A172 (cell line): ENCODE measurements at places on chromosomes 3 and 15. TPM values are rescaled to one million over a fixed set of nuclear protein-coding genes. Genes with fewer than 3 reads are reported as not detected.

HESX1 gene
- 1.1 TPM in 1 of 2 replicates, not detected in the other for total RNA-seq

RETNLB gene
- total RNA-seq, result not detected in 2 replicates

CFAP91 gene
- 1.8 and 2.2 TPM in 2 replicates for total RNA-seq

PLA2G4D gene
- total RNA-seq, result not detected in 2 replicates

RHCG gene
- total RNA-seq, result not detected in 2 replicates

SERPINI2 gene
- total RNA-seq, result not detected in 2 replicates

KCNMB3 gene
- 2.4 and 3.5 TPM in 2 replicates for total RNA-seq

GRCh38 chr3:179958759-179959158 lies 78.0 kb downstream of the PEX5L start:
- DNase-seq, result no peak

DNA sequence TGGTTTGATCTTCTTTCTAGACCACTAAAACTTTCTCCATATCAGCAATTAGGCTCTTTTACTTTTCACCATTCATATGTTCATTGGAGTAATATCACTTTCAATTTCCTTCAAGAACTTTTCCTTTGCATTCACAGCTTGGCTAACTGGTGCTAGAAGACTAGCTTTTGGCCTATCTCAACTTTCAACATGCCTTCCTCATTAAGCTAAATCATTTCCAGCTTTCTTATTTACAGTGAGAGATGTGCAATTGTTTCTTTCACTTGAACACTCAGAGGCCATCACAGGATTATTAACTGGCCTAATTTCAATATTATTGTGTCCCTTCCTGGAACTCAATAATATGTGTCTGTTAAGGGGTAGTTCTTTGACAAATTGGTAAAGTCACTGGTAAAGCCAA lies 42.8 kb upstream of the PLOD2 start:
- no peak for DNase-seq

DNA sequence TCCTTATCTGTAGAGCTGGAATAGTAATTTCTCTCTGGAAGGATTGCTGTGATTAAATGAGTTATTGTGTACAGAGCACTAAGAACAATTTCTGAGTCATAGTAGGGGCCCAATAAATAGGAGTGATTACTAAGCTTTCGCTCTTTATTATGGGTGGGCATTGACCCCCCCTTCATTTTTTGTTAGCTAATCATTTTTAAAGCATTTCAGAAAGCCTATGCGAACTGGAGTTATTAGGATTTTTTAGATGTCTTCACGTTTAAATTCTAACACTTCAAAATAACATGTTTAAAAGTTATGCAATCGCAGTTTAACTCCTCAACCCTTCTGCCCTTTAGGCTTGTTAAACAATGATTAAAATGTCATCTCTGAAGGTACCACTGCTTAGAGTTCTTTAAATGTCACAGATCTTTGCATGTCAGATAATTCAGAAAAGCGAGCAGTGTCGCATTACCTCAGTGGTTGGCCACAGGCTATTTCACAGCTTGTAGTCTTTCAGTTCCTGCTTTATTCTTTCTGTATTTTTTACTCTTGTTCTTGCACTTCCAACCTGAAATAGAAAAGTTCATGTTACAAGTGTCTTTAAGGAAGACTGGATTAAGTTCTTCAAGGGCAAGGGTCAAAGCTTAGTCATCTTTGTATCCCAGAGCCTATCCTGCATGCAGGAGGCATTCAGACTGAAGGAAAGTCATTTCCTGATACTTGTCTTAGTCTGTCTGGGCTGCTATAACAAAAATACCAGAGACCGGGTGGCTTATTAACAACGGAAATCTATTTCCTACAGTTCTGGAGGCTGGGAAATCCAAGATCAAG lies 102.9 kb downstream of the FNDC3B start:
- DNase-seq, result peak; percentile 88

- DNase-seq, result no peak
Observed at GRCh38 chr15:71508081-71508682, 302.2 kb upstream of the NR2E3 start.

- DNase-seq, result no peak
Observed at GRCh38 chr3:126356373-126357264, 589 bp downstream of the KLF15 start.

DNA sequence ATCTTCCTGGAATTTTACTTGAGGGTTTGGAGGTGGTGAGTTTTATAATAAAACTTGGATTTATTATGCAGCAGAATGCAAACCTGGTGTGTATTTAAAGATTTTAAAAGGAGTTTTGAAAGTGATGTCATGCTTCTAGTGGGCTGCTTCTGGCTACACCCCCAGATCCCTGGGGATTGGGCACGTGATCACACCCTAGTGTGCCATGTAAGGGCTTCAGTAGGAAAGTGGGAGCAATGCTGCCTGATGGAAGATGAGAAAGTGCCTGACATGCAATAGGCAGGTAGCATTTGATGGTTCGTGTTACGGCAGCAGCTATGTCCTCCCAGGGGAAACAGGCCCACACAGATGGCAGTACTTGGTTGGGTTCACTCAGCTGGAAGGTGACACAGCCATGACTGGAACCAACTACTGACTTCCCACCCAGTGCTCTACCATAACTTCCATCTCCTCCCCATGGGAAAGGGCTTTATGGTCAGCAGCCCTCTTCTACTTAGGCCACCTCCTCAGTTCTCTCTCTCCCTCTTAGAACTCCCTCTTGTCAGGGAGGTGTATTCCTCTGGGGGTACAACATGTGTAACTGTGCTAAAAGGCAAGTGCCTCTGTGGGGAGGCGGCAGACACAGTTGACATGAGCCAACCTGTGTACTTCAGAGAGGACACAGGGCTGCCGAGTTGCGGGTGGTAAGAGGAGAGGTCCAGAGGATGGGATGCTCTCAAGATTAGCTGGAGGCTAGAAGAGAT lies 5.6 kb downstream of the ITPKA start:
- peak; percentile 10 for DNase-seq

DNA sequence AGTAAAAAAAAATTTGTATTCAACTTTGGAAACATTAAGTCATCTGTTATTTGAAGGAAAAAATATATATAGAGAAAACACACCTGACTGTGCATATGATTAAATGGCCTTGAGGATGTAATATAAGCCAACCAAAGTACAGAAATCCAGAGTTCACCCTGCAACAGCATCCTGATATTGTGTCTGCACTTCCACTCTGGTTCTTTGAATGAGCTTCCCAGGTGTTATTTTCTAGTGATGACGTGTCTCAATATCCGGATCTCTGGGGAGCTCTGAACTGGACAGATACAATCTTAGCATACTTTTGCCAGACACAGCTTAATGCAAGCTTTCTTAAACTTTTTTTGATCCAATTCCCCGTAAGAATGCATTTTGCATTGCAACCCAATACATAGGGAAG lies 19.5 kb upstream of the PIK3CB start:
- no peak for DNase-seq

- DNase-seq, result no peak
Observed at GRCh38 chr15:44317423-44318058, 29.0 kb downstream of the GOLM2 start.

DNA sequence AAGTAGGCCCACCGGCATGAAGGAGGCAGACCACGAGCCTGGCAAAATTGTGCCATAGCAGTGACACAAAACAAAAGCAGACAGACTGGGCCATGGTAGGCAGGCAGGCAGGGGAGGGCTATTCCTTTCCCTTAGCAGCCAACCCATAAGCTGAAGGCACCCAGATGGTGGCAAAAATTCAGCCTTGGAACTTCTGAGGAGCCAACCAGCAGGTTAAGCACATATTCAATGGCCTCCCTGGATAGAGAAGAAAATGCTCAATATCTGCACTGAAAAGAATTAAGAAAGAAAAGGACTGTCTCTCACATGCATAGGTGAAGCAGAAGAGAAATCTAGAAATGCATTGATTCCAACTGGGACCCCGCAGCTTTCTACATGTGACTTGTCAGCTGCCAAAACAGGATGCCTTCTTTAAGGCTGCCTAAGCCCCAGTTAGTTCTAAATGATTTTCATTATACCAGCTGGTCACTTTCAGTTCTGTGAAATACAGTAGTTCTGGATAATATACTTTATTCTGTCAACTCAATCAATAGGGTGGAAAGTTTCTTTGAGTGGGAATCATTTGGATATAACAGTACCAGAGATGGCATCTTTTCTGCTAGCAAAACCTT lies 2.7 kb downstream of the PRICKLE2 start:
- no peak for DNase-seq

DNA sequence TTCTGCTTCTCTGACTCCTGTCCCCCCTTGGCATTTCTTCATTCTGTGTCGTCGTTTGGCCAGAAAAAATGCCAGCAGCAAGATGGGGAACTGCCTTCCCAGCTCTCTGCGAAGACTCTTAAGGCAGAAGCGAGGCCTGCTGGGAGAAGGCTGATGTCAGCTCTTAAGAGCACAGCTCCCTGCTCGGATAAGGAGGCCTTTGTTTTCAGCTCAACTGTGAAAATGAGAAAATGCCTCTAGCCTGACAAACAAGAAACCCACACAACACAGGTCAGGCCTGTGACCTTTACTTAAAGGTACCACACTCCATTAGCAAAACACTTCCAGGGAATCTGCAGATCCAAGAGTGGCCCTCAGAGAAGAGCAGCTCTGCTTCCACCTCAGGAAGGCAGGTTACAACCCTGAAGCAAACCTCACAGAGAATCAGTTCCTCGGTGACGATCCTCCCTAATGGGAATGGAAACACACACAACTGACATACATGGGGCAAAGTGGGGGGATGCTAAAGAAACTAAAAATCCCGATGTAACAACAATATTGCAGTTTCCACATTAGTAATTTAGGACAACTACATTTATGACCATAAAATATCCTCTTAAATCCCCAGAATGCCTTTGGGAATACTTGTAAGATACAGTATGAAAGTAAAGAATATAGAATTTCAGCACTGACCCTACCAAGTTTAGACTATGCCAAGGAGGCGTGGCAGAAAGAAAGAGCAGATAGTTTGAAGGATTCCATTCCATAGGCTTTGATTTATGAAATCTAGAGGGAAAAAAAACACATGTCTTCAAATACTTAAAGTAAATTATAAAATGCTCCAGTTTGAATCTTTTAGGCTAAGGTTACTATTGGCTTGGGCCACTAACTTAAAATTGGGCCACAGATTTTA lies 52.1 kb downstream of the VGLL4 start:
- peak; percentile 44 for DNase-seq
